Breast epithelium (tissue), 4 donors: ENCODE measurements at places on chromosomes 4 and X. TPM values are rescaled to one million over a fixed set of nuclear protein-coding genes. Genes with fewer than 3 reads are reported as not detected.

Gene ADGRG2
- total RNA-seq: 0.96 TPM

Gene SSX4
- not detected for total RNA-seq

Gene PAGE5
- total RNA-seq: not detected

Gene FABP2
- not detected for total RNA-seq

Gene STATH
- total RNA-seq: not detected

Gene EPHA5
- 0.29 TPM for total RNA-seq

Gene ASMT
- not detected for total RNA-seq

Gene XAGE1B
- not detected for total RNA-seq

DNA sequence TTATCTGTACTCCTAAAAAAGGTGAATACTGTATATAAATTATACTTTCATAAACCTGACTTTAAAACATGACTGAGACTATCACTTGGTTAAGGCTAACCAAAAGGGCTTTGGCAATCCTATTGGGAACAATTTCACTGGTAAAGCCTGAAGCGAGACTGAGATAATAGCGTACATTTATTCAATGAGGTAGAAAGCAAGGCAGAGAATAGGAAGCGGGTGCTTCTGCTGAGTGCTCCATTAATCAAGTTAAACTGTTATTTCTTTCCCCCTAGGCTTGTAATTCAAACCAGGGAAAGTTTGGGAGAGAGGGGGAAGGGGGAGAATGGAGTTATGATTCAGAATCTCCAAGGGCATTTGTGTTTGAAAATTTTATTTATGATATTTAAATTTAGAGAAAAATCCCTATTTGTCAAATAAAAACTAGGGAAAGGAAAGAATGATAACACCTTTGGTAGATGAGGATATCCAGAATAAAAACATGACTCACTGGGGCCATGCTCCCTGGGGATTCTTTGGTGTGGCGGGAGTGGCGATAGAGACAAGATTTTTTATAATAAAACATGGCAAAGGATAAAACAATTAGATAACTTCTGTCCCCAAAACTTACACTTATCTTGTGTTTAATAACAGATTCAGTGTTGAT is 34.6 kb upstream of the SORBS2 start:
- no peak for DNase-seq

DNA sequence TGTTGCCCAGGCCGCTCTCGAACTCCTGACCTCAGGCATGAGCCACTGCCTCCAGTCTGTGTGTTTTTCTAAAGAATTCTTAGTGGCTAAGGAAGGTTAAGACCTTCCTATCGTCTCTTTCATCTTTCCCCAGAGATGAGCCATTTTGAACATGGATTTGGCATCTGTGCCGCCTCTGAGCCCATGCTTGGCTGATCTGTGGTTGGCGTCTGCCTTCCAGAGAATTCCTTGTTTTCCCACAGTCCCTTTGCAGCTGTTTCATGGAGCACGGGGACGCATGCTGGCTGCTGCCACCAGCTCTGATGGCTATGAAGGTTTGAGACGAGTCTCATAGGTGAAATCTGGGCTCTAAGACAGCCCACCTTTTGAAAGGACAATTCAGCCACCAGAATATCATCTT is 60.4 kb downstream of the SHROOM2 start:
- DNase-seq: no peak

- no peak for DNase-seq
Observed at GRCh38 chrX:118353081-118353850, 7.4 kb downstream of the WDR44 start.

DNA sequence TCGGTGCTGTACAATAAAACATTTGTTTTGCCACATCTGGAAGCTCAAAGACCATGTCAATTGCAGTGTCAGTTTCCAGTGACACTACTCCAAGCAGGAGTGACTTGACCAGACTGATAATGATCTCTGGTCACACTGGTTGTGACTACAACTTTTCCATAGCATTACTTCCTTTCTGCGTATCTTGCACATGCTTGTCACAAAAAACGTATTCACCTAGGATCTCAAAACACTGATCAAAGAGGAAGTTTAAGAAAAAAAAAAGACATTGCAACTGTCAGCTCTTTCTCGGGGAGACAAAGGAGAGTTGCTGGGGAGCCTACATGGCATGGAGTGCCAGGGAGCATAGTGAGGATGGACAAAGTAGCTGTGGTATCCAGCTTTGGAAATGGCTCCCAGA is 60.6 kb downstream of the OPHN1 start:
- no peak for DNase-seq

DNA sequence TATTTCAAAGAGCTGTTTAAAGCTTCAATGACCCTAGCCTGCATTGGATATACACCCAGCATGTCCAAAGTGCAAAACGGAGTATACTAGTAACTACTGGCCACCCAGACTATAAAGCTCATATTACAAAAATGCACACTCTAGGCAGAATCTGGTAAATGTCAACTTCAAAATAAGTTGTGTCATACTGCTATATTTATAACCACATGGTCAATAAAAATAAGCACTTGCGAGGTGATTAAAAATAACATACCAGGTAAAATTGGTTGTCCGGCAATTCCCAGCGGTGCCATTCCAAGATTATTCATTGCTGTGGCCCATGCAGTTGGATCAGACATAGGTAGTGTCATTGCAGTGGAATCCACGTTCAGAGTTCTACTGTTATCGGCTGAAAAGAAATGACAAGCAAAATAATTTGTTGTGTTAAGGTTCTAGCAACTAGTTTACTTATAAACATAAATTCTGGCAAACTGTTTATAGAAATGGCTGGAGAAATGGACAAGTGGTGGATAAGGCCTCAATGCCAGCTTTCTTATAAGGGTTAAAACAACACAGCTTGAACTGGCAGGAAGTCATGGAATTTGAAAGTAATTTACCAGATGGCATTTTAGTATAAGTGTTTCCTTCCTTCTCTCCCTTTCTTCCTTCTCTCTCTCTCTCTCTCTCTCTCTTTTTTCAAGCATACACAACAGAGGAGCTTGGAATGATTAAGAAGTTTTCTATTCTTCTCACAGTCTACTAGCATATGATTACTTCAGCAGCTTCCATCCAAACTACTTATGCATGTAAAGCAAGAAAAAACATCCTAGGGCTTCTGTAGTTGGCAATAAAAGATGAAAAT is 199.9 kb downstream of the ENOX2 start:
- DNase-seq: no peak

DNA sequence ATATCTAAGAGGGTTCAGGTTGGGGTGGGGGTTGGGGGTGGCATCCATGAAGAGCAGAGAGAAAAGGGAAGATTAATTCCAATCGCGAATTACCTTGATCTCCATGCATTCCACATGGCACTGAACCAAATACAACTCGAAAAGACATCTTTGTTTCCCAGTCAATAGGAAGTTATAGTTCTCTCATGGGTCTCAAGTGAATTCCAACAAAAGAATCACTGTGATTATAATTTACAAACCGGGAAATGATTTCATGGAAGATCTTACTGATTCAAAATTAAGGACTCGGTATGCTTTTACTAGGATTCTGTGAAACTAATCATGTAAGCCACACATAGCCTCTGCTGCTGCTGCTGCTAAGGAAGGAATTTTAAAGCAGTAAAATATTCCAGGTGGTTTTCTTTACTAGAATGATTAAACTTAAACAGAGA is 26.6 kb upstream of the AMELX start:
- DNase-seq: no peak

DNA sequence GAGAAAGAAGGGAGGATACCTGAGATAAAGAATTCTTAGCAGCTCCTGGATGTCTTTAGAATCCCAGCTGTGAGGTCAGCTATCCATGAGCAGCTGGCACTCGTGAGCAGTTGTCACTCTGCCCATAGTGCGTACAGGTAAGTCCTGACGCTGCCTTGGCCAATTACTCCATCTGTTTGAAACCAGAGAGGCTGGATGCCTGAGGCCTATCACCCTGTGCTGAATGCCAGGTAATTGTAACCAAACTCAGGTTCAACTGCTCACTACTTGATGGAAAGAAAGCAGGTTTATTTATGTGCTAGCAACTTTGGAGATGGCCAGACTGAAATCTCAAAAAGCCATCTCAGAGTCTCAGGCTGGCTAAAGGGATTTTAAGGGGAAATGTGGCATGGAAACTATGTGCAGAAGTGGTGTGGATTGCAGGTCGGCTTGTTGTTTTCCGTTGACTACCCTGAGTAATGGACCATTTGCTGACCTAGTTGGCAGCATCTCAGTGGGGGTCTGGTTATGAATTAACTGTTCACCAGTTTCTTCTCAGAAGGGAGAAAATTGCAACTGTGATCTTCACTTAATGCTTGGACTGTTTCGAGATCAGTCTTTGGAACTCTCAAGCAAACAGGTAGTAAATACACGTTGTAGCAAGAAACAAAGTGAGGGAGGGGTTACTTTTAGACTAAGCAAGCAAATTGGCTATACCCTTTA is 1614.0 kb upstream of the PCDH10 start:
- no peak for DNase-seq

- DNase-seq: no peak
Observed at GRCh38 chr4:112674376-112674775, 37.4 kb downstream of the LARP7 start.

DNA sequence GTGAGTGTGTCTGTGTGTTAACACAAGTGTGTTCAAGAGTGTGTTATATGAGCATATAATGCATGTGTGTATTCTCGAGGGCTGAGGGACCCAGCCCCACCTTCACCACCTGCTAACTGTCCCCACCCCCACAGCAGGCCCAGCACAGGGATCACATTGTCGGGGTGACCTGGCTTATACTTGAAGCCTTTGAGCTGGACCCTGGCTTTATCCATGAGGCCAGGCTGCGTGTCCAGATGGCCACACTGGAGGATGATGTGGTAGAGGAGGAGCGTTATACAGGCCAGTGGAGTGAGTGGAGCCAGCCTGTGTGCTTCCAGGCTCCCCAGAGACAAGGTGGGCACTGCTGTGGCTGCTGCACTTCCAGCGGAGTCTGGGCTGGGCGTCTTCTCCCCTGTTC is 7.6 kb downstream of the IL9R start:
- no peak for DNase-seq

- DNase-seq: no peak
Observed at GRCh38 chrX:67104982-67105757, 438.7 kb upstream of the AR start.

GRCh38 chrX:42149765-42150164 is 226.4 kb upstream of the CASK start:
- no peak for DNase-seq

- peak; percentile 22 for DNase-seq
Observed at GRCh38 chr4:8908206-8908893, 36.7 kb upstream of the HMX1 start.

GRCh38 chr4:162015090-162015489 is 148.7 kb downstream of the FSTL5 start:
- DNase-seq: no peak

DNA sequence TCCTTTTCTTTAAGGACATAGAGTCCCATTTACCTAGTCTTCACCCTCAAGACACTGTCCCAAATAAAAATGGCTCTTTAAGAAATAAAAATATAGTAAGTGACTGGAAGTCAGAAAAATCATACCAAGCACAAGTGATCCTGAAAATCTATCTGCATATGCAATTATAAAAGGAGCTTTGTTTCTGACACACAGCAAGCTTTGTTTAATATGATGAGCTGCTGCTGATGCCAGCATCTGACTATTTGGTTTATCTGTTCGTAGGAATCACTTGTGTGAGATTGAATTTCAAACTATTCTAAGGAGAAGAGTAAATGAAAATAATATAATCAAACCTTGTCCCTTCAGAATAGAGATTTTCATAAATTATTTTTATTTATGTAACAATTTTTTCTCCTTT is 332.4 kb downstream of the PCDH7 start:
- no peak for DNase-seq

GRCh38 chrX:14030174-14030530 is 460 bp upstream of the GEMIN8 start:
- DNase-seq: no peak

DNA sequence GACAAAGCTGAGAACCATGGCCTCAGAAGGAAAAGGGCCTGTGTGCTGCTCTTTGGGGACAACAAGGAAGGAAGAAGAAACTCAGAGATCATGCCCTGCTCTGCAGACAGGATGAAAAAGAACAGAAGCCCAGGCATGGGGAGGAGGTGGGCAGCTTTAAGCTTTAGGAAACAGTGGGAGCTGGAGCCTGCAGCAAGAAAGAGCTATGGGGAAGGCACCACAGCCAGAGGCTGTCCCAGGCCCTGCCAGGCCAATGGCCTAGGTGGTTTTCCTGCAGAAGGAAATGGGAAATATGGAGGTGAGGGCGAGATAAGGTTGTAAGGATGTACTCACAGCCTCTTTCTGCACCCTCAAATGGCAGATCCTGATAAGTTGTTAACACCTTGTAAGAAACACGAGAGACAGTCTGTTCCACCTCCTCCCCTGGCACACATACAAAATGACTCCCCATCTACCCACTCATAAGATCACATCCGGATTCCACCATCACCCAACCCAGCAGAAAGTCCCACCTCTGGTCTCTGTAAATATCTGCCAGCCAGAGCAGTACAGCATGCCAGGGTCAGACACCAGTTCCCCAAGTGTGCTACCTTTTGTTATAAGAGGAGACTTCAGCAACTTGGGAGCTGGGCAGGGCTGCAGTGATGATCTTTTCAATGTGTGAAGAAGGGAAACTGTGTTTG is 105.2 kb downstream of the RTL5 start:
- DNase-seq: peak; percentile 12

GRCh38 chrX:133544115-133544514 is 128.8 kb upstream of the GPC4 start:
- DNase-seq: no peak

DNA sequence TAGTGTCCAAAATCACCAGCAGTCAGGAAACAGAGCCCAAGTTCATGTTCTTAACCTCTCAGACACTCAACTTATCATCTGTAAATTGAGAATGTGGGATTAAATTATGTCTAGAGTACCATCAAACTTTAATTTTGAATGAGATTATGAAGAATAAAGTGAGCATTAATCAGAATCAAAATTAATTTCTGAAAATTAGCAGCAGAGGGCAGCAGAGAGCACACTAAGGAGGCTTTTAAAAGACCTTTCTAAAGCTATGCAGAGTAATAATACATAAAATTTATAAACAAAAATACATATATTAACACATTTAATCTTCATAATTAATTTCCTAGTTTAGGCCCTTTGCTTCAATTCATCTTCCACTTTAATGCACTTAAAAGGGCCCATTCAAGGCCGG is 7.1 kb downstream of the TASL start:
- DNase-seq: no peak

GRCh38 chr4:132114885-132115284 is 1034.2 kb upstream of the PCDH10 start:
- DNase-seq: no peak

- peak; percentile 80 for DNase-seq
Observed at GRCh38 chr4:143346206-143346605, 9.5 kb downstream of the GAB1 start.

DNA sequence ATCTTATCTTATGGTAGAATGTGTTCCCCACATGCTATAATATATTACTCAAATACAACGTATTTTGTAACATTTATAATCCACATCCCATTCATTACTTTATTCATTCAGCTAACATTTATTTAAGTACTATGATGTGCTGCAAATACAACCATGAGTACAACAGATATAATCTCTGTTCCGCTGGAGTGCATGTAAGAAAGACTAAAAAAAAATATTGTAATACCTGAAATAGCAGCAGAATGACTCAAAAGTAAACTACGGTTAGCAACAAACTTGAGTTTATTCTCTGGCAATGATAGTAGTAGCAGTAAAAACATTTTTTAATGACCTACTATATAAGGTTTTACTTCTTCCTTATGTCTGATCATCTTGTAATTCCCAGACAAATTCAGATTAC is 1776.3 kb downstream of the STIM2 start:
- DNase-seq: no peak
